SK-N-SH (cell line): ENCODE measurements at places on chromosomes 3 and 15.

GRCh38 chr3:66297260-66297873 lies 76.6 kb downstream of the SLC25A26 start:
- H3K4me1 ChIP-seq = peaks cover 6% of the 10 kb centered on the region
- no peak for DNase-seq
- H3K27me3 ChIP-seq = no peaks in the 10 kb centered on the region
- no peaks in the 10 kb centered on the region for H3K36me3 ChIP-seq
- no peak overlapping the region for H3K27ac ChIP-seq

GRCh38 chr3:166900866-166901577 lies 479.1 kb downstream of the ZBBX start:
- no peaks in the 10 kb centered on the region for H3K4me1 ChIP-seq
- no peak overlapping the region for H3K27ac ChIP-seq
- no peak for DNase-seq
- no peak overlapping the region for H3K4me3 ChIP-seq
- H3K36me3 ChIP-seq = no peaks in the 10 kb centered on the region

DNA sequence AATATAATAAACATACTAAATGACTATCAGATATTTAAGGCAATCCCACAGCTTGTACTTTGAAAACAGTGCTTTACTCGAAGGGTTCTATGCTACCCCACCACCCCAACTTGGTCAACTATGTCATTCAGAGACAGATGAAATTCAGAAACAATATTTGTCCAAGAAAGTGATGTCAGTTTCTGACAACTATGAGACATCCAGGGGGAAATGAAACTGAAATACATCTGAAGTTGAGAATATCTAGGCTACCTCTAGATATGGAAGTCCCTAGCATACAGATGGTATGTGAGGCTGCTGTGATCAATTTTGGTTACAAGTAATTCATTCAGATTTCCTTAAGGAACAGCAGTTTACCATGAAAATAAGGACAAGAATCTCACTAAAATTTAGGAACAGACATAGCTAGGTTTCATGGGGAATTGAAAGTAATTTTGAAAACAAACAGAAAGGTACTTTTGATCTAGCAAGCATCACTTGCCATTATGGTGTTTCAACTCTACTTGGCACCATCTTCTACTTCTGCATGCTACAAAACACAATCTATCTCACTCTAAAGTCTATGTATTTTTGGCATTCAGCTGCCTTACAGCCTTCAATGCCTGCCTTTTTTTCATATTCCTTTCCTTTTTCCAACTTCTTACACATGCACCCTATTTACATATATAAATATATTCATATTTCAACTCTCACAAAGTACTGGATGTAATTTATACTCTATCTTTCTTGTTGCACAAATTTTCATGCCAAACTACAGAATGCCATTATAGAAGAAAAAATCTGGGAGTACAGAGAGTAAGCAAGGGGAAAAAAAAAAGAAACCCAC lies 21.7 kb downstream of the ATG3 start:
- peaks cover 78% of the 10 kb centered on the region for H3K36me3 ChIP-seq
- no peaks in the 10 kb centered on the region for H3K27me3 ChIP-seq
- DNase-seq = no peak
- H3K4me1 ChIP-seq = no peaks in the 10 kb centered on the region

- no peaks in the 10 kb centered on the region for H3K27me3 ChIP-seq
- H3K36me3 ChIP-seq = no peaks in the 10 kb centered on the region
- DNase-seq = no peak
- H3K27ac ChIP-seq = no peak overlapping the region
- H3K4me3 ChIP-seq = no peak overlapping the region
Observed at GRCh38 chr3:170732660-170733245, 137.2 kb downstream of the RPL22L1 start.

DNA sequence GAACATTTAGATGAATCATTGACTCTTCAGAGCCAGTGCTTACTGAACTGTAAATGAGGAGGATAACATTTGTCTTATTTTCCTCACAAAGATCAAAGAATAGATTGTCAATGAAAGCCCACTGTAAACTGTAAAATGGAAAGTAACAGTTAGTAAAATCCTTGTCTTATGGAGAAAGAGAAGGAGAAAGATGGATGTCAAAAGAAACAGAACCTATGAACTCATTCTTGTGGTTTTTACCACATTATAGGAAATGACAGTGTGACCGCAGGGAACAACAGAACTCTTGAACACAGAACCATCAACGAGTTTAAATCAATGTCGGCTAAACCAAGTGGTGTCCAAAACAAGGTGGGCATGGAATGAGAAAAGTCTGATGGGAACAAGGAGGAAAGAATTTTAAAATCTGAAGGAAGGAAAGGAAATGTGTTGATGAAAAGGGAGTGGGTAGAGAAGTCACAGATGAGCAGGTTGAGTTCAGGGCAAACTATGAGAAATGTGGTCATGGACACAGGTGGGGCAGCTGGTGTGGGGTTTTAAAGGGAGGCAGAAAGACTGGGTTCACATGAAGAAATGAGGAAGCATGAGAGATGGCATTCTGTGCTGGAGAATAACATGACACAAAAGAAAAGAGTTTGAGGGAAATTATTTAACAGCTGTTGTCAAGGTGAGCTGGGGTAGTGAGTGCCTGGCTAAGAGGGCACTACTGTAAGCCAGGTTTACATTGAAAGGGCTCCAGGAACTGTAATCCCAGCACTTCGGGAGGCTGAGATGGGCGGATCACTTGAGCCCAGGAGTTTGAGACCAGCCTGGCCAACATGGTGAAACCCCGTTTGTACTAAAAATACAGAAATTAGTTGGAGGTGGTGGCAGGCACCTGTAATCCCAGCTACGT lies 42.4 kb upstream of the ETV5 start:
- H3K4me1 ChIP-seq = no peaks in the 10 kb centered on the region
- no peak for DNase-seq
- H3K27me3 ChIP-seq = 0 out of 2 replicates have a peak, but pooled peaks cover 3% of the 10 kb centered on the region
- H3K4me3 ChIP-seq = no peak overlapping the region
- H3K27ac ChIP-seq = no peak overlapping the region

DNA sequence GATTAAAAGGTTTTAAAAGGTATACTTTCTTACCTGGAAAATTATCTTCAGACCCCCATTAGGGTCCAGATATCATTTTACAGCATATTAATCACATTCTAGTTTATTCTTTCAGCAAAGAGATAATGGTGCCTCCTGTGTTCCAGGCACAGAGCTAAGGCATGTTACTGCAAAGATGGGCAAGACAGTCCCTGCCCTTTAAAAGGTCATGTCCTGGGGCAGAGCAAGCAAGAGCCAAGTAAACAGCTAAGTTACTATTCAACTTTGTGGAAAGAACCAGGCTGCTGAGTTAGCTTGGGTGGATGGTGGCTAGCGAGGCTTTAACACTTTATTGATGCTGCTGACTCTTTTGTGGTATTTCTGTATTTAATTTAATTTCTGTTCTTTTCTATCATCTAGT lies 75.0 kb downstream of the LRRC28 start:
- H3K27ac ChIP-seq = no peak overlapping the region
- no peaks in the 10 kb centered on the region for H3K4me1 ChIP-seq
- no peaks in the 10 kb centered on the region for H3K27me3 ChIP-seq
- peaks cover 3% of the 10 kb centered on the region for H3K36me3 ChIP-seq
- no peak for DNase-seq
- H3K4me3 ChIP-seq = no peak overlapping the region
